Eye (tissue), 1 donor: ENCODE measurements at places on chromosomes 2 and 18.

DNA sequence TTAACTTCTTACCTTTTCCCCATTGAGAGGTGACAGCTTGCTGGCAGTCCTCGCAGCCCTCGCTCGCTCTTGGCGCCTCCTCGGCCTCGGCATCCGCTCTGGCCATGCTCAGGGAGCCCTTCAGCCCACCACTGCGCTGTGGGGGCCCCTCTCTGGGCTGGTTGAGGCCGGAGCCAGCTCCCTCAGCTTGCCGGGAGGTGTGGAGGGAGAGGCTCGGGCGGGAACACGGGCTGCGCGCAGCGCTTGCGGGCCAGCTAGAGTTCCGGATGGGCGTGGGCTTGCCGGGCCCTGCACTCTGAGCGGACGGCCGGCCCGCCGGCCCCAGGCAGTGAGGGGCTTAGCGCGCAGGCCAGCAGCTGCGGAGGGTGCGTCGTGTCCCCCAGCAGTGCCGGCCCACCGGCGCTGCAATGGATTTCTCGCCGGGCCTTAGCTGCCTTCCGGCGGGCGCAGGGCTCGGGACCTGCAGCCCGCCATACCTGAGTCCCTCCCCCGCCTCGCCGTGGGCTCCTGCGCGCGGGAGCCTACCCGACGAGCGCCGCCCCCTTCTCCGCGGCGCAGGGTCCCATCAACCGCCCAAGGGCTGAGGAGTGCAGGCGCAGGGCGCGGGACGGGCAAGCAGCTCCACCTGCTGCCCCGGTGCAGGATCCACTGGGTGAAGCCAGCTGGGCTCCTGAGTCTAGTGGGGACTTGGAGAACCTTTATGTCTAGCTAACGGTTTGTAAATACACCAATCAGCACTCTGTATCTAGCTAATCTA lies 335.0 kb downstream of the CBLN2 start:
- no peak for DNase-seq

DNA sequence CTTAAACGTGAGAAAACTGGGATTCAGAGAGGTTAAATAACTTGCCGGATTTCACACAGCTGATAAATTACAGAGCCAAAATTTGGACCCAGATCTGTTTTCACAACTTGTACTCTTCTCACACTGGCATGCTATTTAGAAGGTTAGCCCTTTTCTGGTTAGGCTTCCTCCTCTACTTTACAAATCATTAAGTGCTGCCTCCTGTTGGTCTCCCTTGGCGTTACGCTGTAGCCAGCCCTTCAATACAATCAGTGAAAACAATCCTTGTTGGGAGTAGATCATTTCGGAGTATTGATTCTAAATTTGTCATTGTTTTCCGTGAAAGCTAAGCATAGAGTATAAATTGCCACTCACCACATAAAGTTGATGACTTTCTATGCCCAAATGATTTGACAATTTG lies 153.5 kb downstream of the ARHGAP15 start:
- no peak for DNase-seq

DNA sequence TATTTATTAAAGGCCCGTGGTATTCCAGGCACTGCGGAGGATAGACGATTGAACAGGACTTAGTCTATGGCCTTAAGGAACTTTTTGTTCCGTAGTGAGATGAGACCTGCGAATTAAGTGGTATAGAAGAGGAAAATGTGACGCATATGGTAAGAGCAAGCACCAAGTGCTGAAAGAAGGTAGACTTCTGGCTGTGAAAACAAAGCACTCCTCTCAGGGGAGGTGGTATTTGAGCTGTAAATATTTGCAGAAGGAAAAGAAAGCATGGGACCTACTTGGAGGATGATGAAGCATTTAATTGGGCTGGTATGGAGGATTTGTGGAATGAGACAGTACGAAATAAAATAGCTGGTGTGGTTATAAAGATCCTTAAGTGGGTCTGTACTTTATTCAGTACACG lies 62.5 kb downstream of the GPR39 start:
- DNase-seq: no peak

DNA sequence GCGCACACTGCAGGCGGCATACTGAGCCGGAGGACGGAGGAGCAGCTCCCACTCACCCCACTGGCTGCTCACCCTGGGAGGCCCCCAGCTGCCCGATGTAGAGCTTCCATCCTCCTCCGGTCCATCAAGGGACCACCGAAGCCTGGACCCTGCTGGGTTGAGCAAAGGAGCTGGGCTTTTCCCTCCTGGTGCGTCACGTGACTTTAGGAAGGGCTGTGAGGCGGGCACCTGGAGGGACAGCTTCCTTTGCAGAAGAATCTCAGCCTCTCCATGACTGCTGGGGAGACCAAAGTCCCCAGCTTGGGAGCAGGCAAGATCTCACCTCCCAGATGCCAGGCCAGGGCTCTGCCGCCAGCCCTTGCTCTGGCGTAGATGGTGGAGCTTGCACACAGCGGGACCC lies 102.7 kb downstream of the TWIST2 start:
- no peak for DNase-seq

- peak; percentile 54 for DNase-seq
Measured at GRCh38 chr2:240640939-240641338, 15.7 kb downstream of the GPR35 start.

DNA sequence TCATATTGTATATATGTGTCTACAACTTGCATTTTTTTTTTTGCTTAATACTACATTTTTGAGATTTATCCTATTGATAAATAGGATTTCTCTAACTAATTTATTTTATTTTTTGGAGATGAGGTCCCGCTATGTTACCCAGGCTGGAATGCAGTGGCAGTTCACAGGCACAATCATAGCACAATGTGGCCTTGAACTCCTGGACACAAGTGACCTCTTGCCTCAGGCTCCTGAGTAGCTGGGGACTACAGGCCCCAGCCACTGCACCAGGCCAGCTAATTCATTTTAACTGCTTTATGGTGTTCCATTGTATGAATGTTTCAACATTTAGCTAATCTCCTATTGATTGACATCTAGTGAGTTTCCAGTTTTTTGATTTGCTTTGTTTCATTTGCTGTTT lies 16.8 kb upstream of the CLASP1 start:
- DNase-seq: no peak

DNA sequence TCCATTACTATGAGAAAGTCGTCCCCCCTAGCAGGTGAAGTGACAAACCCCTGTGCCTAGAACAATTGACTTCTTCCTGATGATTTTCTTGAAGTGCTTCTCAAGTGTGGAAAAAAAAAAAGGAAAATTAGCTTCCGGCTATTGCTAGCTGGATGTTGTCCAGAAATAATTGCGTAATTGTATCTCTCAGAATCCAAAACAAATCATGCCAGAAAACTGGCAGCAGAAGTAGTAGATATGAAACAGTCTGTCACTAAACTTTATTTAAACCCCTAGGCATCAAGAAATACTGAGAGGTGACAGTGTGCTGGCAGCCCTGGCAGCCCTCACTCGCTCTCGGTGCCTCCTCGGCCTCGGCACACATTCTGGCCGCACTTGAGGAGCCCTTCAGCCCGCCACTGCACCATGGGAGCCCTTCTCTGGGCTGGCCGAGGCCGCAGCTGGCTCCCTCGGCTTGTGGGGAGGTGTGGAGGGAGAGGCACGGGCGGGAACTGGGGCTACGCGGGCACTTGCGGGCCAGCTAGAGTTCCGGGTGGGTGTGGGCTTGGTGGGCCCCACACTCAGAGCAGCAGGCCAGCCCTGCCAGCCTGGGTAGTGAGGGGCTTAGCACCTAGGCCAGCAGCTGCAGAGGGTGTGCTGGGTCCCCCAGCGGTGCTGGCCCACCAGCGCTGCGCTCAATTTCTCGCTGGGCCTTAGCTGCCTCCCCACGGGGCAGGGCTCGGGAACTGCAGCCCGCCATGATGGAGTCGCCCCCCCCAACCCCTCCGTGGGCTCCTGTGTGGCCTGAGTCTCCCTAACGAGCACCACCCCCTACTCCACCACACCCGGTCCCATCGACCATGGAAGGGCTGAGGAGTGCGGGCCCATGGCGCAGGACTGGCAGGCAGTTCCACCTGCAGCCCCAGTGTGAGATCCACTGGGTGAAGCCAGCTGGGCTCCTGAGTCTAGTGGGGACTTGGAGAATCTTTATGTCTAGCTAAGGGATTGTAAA lies 80.5 kb upstream of the ABCA12 start:
- DNase-seq: no peak
